ENCODE measurements at places on chromosomes 6 and 20.

DNA sequence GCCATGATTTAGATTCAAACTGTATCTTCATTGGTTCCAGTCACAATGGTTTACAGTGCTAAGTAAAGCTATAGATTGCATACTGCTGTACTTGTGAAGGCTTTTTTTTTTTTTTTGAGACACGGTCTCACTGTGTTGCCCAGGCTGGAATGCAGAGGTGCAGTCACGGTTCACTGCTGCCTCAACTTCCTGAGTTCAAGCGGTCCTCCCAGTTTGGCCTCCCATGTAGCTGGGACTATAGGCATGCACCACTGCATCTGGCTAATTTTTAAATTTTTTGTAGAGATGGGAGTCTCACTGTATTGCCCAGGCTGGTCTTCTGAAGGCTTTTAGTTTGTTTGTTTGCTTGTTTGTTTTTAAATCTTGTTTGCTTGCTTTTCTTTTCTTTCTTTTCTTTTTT lies 24.9 kb downstream of the ITCH start:
- no peak for DNase-seq

DNA sequence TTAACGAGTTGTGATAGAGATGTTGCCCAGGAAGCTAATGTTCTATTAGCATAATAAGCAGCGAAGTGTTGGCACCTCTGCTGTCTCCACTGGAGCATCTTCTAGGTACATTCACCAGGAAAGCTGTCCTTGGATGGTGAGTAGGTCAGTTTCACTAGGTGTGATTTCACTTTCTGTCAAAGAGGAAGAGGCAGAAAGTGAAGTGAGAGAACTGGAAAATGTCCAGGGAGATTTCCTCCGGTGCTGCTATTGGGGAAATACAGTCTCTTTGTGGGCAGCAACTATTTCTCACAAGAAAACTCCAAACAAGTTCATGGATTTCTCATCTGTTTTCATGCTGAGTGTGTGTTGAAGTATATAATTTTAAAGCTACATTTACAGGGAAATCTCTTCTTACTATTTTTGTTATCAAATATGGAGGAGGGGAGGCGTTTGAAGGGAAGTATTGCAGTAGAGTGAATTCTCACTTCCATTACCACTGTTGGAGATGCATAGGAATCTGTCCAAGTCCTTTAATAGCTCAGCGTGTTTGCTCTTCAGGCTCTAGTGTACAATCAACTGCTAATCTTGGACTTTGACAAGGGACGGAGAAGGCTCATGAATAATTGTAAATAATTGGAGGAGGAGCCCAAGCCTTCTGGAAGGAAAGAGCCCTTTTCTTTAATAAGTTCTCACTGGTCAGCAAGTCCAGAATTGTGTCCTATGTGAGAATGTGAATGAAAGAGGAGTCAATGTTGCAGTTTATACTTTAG lies 16.1 kb upstream of the TSBP1 start:
- no peak for DNase-seq

GRCh38 chr6:56046576-56046975 lies 171.2 kb upstream of the BMP5 start:
- DNase-seq, result peak; percentile 28

DNA sequence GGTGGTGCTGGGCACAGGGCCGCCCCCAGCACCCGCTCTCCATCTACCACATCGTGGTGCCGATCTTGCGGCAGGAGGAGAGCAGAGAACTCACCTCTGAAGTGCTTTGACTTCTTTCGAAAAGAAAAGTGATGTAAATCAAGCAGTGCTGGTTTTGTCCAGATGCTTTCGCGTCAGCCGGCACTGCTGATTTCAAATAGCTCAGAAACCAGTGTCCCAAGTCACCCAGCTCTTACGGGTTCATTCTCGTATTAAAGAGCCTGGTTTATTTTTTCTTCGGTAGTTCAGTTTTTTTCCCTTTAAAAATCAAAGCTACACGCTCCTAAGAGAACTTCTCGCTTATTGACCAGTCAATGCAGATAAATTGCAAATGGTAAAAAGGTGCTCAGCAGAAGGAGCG lies 32.1 kb downstream of the MYT1 start:
- DNase-seq, result no peak

- no peak for DNase-seq
Measured at GRCh38 chr20:37745553-37745952, 51.7 kb downstream of the CTNNBL1 start.
